ENCODE measurements at places on chromosomes 7 and 10.

GRCh38 chr7:39288303-39288702, 277.9 kb upstream of the YAE1 start:
- DNase-seq: no peak

DNA sequence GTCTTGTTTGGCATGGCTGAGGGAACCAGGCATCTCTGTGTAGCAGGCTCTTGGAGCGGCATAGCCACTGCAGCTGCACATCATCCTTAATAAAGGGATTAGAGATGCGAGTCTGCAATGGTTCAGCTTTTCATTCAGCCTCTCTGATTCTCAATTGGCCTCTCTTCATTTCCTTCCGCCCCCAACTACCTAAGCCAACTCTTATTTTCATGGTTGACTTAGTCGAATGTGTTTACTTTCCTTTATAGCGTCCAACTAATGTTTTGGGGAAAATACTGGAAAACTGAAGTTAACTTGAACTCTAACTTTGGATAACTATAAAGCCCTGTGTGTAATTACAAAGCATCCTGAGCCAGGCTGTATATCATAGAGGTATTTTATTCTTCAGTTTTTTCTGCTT, 202.2 kb upstream of the KIAA1217 start:
- DNase-seq: no peak

DNA sequence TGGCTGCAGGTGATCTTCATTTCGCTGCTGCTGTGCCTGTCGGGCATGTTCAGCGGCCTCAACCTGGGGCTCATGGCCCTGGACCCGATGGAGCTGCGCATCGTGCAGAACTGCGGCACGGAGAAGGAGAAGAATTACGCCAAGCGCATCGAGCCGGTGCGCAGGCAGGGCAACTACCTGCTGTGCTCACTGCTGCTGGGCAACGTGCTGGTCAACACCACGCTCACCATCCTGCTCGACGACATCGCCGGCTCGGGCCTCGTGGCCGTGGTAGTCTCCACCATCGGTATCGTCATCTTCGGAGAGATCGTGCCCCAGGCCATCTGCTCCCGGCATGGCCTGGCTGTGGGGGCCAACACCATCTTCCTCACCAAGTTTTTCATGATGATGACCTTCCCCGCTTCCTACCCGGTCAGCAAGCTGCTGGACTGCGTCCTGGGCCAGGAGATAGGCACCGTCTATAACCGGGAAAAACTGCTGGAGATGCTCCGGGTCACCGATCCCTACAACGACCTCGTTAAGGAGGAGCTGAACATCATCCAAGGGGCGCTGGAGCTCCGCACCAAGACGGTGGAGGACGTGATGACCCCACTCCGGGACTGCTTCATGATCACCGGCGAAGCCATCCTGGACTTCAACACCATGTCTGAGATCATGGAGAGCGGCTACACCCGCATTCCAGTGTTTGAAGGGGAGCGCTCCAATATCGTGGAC, 1.3 kb downstream of the CNNM2 start:
- DNase-seq: no peak

GRCh38 chr7:2106924-2107323, 125.8 kb downstream of the MAD1L1 start:
- DNase-seq: no peak

- no peak for DNase-seq
Observed at GRCh38 chr10:63767138-63767801, 246.1 kb downstream of the REEP3 start.

DNA sequence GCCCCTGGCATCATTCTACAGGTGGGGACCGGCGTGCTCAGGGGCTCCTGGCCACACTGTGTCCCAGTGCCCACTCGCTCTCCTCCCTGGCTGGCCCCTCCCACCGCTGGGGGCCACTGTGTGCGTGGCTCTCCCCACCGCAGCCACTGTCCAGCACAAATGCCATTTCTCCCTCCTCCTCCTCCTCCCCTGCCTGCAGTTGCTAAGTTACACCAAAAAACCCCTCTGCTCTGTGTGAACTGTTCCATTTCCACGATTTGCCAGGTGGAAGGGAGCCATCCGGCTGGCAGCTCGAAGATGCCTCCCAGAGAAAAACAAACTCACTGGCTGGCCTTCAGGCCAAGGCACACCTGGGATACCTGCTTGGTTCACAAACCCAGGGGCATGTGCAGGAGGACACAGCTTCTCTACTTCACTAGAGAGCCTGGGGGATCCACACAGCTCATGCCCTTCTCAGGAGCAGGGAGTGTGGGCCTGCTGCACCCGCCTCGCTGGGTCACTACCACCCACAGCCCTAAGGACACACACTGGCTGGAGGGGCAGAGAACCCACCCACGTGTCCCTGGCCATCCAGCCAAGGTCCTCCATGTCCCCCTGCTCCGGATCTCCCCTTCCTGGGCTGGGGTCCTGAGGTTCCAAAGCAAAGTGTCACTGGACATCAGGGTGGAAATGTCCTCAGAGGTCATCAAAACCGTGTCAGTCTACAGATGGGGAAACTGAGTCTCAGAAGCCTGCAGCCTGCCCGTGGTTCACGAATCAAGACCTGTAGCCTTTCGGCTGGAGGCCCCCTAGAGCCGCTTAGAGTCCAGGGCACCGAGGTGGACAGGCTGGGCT, 1.7 kb downstream of the RASGEF1A start:
- DNase-seq: no peak

- DNase-seq: peak; percentile 74
Observed at GRCh38 chr7:135512135-135512887, 2.4 kb upstream of the CNOT4 start.

DNA sequence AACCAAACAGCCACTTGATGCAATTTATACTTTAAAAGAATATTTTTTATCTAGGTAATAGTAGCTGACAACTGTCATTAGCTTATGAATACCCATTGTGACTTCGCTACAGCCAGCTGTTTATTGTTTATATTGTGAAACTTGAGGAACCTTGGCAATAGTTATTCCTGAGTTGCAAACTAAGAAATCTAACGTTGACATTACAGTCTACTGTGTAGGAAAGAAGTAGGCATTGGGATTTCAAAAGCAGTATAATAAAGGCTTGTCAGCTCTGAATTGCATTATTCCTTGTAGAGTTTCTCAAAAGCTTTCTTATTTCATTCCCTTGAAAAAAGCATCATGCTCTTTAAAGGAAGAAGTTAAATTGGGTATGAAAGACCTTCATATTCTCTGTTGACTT, 42.7 kb upstream of the OIT3 start:
- no peak for DNase-seq

DNA sequence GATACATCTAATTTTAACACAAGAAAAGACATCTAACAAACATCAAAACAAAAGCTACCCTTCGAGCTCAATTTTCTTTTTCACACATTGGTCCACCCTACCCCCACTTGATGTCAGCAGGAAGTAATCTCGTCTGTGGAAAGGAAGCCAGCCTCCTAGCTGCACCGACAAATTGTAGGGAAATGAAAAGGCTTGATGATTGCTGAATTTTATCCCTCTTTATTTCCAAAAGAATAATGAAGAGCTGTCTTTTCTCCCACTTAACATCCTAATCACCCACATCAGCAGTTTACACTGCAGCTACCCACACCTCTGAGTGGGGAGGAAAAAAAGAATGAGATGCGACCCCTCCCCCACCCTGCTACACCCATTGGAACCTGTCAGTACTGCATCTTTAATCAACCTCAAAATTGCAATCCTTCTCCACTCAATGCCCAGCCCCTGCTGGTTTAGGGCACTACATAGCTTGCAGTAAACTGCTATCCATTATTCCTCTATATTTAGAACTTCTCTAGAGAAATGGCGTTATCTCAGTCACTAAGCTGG, 10.6 kb upstream of the CPVL start:
- DNase-seq: peak; percentile 19

DNA sequence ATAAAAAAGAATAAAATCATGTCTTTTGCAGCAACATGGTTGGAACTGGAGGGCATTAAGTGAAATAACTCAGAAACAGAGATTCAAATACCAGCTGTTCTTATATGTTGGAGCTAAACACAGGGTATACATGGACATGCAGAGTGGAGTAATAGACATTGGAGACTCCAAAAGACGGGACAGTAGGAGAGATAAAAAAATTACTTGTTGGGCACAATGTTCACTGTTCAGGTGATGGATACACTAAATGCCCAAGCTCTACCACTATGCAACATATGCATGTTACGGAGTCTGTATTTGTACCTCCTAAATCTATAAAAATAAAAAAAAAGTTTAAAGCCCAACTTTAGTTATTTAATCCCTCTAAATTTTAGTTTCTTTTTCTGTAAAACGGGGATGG, 184.6 kb upstream of the TPK1 start:
- no peak for DNase-seq

DNA sequence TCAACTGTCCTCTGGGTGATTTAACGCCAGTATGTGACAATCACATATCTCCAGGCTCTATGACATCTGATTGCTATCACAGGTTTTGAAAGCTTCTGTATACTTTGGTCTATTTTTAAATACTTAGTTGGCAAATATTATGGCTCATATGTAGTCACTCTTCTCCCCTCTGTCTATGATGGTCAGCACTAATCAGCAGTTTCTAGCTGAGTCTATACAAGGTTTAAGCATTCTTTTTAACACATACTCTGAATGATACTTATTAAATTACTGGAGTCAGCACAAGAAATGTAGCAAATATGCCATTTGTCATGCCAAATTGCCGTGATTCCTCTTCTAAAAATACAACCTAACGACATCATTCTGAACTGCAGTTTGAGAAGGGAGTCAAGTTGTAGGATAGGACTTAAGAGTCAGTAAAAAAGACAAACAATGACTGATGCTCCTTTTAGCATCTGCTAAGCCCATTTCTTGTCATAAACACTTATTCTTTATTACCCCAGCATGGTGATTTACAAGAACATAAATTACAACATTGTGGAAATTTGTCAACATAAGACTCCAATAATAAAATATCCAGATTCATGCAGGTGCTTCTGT, 947.8 kb downstream of the XPNPEP1 start:
- DNase-seq: no peak

GRCh38 chr7:111958896-111959295, 247.3 kb downstream of the DOCK4 start:
- no peak for DNase-seq

DNA sequence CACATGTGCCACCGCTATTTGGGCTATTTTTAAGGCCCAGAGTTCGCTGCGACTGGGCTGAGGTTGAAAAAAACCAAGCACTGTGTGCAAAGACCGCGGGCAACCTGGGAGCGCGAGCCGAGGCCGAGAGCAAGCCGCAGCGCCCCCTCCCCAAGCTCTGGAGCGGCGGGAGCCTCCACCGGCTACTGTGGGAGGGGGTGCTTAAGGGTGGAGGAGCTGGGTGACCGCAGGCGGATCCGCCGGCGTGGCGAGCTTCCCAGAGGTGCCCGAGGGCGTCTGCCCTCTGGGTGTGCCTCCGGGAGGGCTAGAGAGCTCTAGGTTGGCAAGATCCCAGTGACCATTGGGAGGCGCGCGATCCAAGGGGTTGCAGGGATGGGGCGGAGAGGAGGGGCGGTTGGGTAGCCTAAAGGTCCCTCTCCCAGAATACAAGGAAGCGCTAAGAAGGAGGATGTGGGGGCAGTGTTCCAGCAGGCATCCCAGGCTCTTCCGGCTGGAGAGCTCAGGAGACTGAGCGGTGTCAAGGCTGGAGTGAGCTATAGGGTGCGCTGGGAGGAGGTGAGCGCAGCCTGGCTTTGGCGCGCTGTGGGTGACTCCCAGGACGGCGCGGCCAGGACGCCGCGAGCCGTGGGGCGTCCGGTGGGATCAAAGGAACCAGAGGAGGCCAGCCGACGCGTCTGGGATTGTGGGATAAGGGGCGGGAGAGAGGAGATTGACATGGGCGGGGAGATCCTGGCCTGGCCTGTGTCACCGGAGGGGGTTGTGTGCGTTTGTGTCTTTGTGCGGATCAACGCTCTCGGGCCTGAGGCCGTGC, 8.0 kb downstream of the DLX5 start:
- no peak for DNase-seq

- no peak for DNase-seq
Observed at GRCh38 chr10:109698882-109699664, 224.2 kb downstream of the XPNPEP1 start.

- DNase-seq: no peak
Observed at GRCh38 chr7:22995011-22995410, 18.9 kb downstream of the HYCC1 start.

DNA sequence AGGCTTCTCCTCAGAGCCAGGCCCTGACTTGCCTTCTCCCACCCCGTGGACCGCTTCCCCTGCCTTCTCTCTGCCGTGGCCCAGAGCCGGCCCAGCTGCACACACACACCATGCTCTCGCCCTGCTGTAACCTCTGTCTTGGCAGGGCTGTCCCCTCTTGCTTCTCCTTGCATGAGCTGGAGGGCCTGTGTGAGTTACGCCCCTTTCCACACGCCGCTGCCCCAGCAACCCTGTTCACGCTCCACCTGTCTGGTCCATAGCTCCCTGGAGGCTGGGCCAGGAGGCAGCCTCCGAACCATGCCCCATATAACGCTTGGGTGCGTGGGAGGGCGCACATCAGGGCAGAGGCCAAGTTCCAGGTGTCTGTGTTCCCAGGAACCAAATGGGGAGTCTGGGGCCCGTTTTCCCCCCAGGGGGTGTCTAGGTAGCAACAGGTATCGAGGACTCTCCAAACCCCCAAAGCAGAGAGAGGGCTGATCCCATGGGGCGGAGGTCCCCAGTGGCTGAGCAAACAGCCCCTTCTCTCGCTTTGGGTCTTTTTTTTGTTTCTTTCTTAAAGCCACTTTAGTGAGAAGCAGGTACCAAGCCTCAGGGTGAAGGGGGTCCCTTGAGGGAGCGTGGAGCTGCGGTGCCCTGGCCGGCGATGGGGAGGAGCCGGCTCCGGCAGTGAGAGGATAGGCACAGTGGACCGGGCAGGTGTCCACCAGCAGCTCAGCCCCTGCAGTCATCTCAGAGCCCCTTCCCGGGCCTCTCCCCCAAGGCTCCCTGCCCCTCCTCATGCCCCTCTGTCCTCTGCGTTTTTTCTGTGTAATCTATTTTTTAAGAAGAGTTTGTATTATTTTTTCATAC, 38.0 kb downstream of the LIMK1 start:
- no peak for DNase-seq

- DNase-seq: no peak
Observed at GRCh38 chr10:65911151-65911835, 1014.5 kb upstream of the LRRTM3 start.

GRCh38 chr7:19215412-19215811, 70.2 kb upstream of the FERD3L start:
- DNase-seq: no peak

- DNase-seq: no peak
Observed at GRCh38 chr10:8583096-8583495, 528.6 kb downstream of the GATA3 start.
